ENCODE measurements at places on chromosomes 7 and 10. TPM values are rescaled to one million over a fixed set of nuclear protein-coding genes. Genes with fewer than 3 reads are reported as not detected.

DNA sequence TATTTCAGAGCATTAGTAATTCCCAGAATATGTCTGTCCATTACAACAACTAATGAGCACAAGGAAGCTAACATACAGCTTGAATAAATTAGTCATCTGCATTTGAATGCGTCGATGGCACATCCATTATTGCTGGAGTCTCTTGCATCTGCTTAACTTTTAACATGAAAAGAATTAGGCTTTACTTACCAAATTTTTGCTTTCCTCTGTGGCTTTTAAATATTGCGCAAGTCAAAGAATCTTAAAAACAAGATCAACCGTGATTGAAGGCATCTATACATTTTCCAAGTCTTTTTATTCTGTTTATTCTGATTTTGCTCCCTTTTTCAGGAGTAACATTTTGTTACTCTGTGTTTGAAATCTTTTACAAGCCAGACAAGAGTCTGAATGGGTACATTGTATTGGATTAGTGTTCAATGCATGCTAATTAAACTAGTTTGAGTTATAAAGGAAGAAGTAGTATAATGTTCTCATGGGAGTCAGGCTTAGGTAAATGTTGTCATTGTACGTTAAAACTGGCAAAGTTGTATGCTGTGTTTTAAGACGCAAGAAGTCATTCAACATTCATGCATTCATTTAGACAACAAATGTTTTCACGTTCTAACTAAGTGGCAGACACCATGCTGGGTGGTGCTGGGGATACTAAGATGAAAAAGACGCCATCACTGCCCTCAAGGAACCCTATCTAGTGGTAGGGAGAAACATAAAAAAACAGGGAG lies 4.0 kb upstream of the CACNB2 start:
- no peak for DNase-seq

DNA sequence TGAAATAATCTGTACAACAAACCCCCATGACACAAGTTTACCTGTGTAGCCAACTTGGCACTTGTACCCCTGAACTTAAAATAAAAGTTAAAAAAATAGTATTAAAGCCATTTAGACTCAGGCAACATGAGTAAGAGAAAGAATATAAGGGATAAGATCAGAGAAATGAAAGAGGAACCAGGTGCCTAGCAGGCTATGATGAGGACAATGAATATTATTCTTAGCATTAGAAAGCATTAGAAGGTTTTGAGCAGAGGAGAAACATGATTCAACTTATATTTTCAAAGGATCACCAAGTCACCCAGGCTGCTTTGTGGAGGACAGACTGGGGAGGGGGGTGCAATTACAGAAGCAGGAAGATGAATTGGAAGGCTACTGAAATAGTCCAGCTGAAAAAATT lies 48.1 kb upstream of the TES start:
- DNase-seq = no peak

GRCh38 chr7:69504733-69505420 lies 93.4 kb upstream of the AUTS2 start:
- DNase-seq = no peak

GRCh38 chr7:51471981-51472296 lies 155.3 kb upstream of the COBL start:
- DNase-seq = no peak

OR9A2 gene
- not detected for total RNA-seq

Measured in CD4-positive, alpha-beta memory T cell (primary cell).